ENCODE measurements at places on chromosomes 2 and 18. TPM values are rescaled to one million over a fixed set of nuclear protein-coding genes. Genes with fewer than 3 reads are reported as not detected.
A peak's percentile ranks its signal among the peaks of the same experiment; 100 is the strongest.

DNA sequence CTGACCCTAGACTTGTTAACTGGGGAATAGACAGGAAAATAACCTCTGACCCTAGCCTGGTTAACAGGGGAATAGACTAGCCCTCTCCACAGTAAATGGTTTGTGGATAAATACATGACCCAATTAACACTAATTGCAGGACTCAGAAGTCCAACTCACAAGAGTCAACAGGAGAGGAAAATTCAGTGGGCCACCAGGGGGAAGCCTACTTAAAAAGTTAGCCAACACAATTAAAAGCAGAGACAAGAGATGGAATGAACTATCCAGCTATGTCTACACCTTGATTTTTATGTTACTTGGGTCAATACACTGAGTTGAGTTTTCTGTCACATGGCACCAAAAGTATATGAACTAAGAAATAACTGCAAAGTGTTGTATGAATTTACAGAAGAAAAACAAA is 158.8 kb upstream of the SLC39A10 start:
- H3K4me3 ChIP-seq: no peak overlapping the region
- DNase-seq: peak; percentile 13
- H3K27me3 ChIP-seq: no peaks in the 10 kb centered on the region
- H3K36me3 ChIP-seq: no peaks in the 10 kb centered on the region

DNA sequence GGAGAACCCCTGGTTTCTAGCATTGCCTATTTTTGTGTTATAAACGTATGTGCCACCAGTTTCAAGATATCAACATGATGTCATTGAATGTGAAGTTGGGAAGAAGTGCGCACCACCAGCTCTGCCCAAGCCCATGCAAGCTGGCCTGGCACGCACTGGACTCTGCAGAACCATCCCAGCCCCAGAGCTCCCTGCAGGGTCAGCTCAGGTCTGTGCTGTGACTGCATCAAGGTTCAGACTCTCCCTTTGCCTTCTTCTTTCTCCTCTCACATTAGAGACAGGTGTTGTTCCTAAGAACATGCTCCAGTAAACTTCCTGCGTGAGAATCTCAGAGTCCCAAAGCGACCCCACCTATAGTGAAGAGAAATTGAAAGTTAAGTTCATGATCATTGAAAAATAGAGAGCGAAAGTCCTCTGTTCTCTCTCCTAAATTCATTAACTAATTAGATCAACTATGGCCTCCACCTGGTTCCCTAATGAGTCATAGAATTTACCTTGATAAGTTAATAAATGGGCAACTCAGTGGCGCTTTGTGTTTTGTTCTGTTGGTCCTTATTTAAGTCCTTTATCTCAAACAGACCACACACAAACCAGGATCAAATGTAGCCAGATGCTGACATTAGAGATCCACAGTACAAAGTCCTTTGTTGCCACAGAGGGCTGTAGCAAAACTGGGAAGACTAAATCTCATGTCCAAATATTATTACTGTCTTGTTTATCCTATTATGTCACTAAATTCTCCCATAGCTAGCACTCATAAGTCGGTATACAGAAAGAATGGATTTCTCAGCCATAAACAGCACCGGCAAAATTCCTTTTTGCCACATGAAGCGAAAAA is 432.3 kb downstream of the STK39 start:
- H3K27ac ChIP-seq: no peak overlapping the region
- DNase-seq: no peak

DNA sequence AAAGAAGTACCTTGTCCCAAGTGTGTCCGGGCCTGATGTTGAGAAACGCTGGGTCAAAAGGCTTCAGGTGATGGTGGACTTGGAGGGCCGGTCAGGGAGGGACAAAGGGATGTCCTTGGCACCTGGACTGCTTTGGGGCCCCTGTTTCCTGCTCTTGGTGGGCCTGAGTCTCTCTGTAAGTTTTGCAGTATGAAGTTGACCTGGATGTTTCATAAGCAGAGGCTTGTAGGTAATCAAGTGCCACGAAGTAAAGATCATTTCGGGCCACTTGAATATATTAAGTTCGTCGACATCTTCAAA is 29.4 kb downstream of the ASAP2 start:
- no peaks in the 10 kb centered on the region for H3K36me3 ChIP-seq
- H3K27ac ChIP-seq: peak overlapping the region; percentile 69
- peaks cover 25% of the 10 kb centered on the region for H3K4me1 ChIP-seq
- H3K4me3 ChIP-seq: no peak overlapping the region
- DNase-seq: no peak

DNA sequence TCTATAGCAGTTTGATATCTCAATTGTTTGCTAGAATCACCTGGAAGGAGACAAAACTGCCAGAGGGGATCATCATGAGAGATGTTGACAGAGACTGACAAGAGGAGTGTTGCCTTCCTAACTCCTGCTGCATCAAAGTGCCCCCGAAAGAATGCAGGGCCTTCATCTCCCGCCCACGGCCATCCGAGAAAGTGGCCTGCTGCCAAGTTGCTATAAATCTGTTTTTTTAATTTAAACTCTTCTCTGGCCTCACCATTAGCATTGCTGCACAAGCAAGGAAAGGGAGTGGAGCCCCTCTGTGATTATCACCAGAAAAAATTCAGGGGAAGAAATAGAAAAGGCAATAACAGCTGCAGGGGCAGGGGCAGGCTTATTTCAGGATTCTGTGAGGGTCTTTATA is 238.1 kb upstream of the EPHA4 start:
- no peaks in the 10 kb centered on the region for H3K27me3 ChIP-seq
- no peak overlapping the region for H3K4me3 ChIP-seq
- H3K36me3 ChIP-seq: no peaks in the 10 kb centered on the region
- no peak overlapping the region for H3K27ac ChIP-seq
- H3K4me1 ChIP-seq: no peaks in the 10 kb centered on the region

GRCh38 chr2:213238753-213239495 is 45.3 kb upstream of the SPAG16 start:
- no peak overlapping the region for H3K27ac ChIP-seq
- no peak for DNase-seq
- H3K4me3 ChIP-seq: no peak overlapping the region
- no peaks in the 10 kb centered on the region for H3K36me3 ChIP-seq
- no peaks in the 10 kb centered on the region for H3K27me3 ChIP-seq

DNA sequence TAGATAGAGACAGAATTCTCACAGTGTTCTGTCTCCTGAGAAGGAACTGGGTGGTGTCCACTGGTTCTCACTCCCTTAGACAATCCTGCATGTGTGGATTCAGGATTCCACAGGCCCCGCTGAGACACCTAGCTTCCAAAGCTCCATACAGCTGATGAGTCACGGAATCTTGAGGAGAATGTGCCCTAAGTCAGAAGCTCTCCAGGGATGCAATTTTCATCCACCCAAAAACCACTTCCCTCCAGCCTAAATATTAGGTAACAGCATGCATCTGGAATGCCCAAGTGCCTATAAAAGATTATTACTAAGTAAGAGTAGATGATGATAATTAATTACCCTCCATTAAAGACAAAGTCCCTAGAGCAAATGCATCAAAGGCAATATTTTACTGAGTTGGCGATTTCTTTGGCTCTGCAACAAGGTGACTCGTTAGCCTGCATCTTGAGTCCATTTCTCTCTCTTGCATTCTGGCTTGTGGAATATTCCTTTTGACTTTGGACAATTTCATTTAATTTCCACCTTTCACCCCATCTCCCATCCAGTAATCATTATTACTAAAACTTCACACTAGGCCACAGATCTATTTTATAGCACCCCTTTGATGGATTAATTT is 475.1 kb downstream of the TNS1 start:
- H3K4me3 ChIP-seq: no peak overlapping the region
- no peaks in the 10 kb centered on the region for H3K4me1 ChIP-seq
- no peak overlapping the region for H3K27ac ChIP-seq

DNA sequence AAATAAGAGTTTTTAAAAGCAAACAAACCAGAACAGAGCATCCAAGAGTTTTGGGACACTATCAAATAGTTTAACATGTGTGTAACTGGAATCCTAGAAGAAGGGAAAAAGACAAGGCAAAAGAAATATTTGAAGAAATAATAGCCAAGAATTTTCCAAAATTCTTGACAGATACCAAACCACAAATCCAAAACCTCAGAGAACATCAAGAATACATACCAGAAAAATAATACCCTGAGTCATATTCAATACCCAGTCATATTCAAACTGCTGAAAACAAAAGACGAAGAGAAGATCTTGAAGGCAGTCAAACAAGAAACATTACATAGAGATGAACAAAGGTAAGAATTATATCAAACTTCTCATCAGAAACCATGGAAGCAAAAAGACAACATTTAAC is 22.9 kb downstream of the INO80C start:
- H3K27me3 ChIP-seq: no peaks in the 10 kb centered on the region
- H3K4me3 ChIP-seq: no peak overlapping the region
- H3K36me3 ChIP-seq: peaks cover 12% of the 10 kb centered on the region
- H3K27ac ChIP-seq: no peak overlapping the region
- no peak for DNase-seq

DNA sequence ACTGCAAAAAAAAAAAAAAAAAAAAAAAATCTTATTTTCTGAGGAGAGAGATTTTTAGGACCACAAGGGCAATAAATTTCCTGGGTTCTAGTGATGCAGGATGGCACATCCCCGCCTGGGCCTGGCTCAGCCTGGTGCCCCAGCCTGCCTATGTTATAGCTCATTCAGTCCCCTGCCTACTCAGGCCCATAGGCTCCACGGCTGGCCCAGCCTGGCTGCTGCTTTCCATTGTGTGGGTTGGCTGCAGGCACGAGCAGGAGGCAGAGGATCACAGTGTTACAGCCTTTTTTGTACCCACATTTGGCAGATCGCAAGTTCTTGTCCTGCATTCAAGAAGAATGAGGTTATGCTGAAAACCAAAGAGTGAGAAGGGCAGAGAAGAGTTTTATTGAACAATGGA is 2.8 kb upstream of the SULT6B1 start:
- H3K4me1 ChIP-seq: no peaks in the 10 kb centered on the region
- no peak overlapping the region for H3K4me3 ChIP-seq
- H3K27ac ChIP-seq: no peak overlapping the region
- no peaks in the 10 kb centered on the region for H3K27me3 ChIP-seq
- DNase-seq: no peak
- H3K36me3 ChIP-seq: no peaks in the 10 kb centered on the region

DNA sequence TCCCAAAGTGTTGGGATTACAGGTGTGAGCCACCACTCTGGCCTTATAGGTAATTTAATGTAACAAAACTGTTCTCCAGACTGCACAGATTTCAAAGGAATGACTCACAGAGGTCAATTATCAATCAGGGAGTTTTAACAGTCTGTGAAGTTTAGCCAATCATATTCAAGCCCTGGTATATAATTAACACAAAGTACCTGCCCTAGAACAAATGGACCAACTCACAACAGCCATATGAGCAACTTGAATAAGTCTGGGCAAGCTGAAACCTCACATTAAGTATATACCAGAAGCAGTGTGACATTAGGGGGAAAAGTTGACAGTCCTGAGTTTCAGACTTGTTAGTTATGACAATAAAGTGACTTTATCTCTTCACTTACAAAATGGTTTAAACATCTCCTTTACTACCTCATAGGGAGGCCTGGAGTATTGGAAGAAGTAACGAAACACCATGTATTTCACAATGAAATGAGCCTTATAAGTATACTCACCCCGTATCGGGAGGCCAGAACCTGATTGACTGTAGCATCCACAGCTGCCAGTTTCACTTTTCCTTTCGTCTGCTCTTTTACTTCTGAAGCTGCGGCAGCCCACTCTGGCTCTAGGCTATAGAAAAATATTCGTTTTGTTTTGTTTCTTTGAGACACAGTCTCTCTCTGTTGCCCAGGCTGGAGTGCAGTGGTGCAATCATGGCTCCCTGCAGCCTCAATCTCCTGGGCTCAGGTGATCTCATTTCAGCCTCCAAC is 22.2 kb downstream of the PDIA6 start:
- H3K27ac ChIP-seq: no peak overlapping the region
- peaks cover 4% of the 10 kb centered on the region for H3K4me1 ChIP-seq
- H3K4me3 ChIP-seq: no peak overlapping the region
- no peak for DNase-seq
- H3K36me3 ChIP-seq: no peaks in the 10 kb centered on the region

The NYAP2 gene
- total RNA-seq: 1.7 TPM

The EN1 gene
- total RNA-seq: 3.9 TPM
